Lower leg skin (tissue), 4 donors: ENCODE measurements at places on chromosomes 3 and 15. TPM values are rescaled to one million over a fixed set of nuclear protein-coding genes. Genes with fewer than 3 reads are reported as not detected.

Gene SLC6A11
- 5.0 TPM for total RNA-seq

Gene NEO1
- 60.0 TPM for total RNA-seq

- no peak for DNase-seq
These were observed 150.5 kb upstream of the UBE2E2 start for GRCh38 chr3:23052620-23053019.

GRCh38 chr15:33028495-33028894, 166.0 kb downstream of the FMN1 start:
- no peak for DNase-seq

- peak; percentile 53 for DNase-seq
These were observed 6.3 kb upstream of the GMPPB start for GRCh38 chr3:49729966-49730609.

DNA sequence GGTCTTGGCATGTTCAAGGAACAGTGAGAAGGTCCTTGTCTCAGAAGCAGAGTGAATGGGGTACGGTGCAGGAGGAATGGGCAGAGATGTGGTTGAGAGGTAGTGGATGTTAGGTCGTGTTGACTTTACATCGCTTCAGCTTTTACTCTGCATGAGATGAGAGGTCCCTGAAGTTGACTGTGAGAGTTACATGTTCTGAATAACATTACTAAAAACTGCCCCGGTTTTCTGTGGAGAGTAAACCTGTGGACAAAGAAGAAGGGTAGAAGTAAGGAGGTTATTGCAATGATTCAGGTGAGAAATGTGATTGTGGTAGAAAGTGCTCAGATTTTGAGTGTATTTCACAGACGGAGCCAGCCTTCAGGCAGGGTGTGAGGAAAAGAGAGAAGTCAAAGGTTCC, 105.6 kb downstream of the ARNT2 start:
- DNase-seq, result no peak

Gene CFAP92
- total RNA-seq, result 0.59 TPM

Gene TF
- 8.8 TPM for total RNA-seq

DNA sequence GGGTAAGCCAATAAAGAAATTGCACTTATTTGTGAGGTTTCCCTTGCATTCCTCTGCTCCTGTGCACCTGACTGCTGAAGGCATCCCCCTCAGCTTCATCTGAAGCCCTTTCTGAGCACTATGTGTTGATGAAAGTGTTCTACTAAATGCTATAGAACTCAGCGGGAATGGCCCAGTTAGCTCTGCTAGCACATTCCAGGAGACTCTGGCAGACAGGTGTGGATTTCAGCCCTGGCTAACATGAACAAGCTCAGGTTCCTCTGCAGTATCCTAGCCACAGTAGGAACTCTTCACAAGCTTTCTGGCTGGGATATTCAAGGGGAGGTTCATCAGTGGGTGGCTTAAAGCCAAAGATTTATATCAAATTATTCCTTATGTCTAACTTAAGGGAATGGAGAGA, 265.5 kb downstream of the RORA start:
- no peak for DNase-seq
